ENCODE measurements at places on chromosomes 1 and 21.

DNA sequence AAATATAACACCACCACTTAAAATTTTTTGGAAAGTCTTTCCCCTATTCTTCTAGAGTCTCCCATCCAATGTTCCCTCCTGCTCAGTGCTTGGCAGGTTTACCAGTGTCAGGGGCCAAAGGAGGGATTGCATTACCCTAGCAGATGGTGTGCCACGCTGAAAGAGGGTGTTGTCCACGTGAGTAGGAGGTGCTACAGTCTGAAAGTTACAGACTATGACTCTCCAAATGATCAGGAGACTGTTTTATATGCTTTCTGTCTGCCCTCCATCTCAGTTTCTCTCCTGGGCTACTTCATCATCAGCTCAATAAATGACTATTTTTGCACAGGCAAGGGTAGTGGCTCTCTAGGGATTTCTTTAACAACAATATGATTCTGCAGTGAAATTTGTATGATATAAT is 31.3 kb upstream of the ANGPTL7 start:
- no peak for DNase-seq

DNA sequence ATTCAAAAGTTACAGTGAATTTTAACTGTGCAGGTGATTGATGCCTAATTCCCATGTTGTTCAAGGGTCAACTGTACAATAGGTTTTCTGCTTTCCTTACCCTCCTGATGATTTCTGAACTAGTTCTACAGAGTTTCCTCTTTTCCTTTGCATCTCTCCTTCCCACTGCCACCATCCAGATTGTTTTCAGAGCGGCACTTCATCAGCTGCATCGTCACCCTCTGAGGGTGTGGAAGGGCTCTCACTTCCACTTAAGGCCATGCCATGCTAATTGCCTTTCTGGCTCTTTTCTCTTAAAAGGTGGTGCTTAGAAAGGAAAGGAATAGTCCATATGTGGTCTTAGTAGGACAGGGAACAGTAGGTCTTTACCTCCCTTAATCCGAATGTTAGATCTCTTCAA is 39.1 kb downstream of the DISC1 start:
- DNase-seq: no peak

GRCh38 chr1:53328541-53329499 is 950 bp upstream of the LRP8 start:
- DNase-seq: peak; percentile 50

- no peak for DNase-seq
Measured at GRCh38 chr1:245334827-245335490, 180.2 kb downstream of the KIF26B start.

- DNase-seq: no peak
Measured at GRCh38 chr1:60359431-60359830, 285.9 kb upstream of the C1orf87 start.

GRCh38 chr1:152487871-152488270 is 22.7 kb upstream of the LCE5A start:
- DNase-seq: no peak

GRCh38 chr21:34535886-34536285 is 23.9 kb upstream of the KCNE1 start:
- DNase-seq: no peak

Measured in SK-N-DZ (cell line).